Stimulated activated CD4-positive, alpha-beta T cell treated with anti-CD3 and anti-CD28 coated beads, Interleukin-4, amount 100 ng/mL, for 4 hours (primary cell): ENCODE measurements at places on chromosomes 3 and 15.

- no peak for DNase-seq
Measured at GRCh38 chr3:1346386-1346785, 253.6 kb downstream of the CNTN6 start.

GRCh38 chr3:41519746-41520145 is 320.4 kb downstream of the CTNNB1 start:
- no peak for DNase-seq

DNA sequence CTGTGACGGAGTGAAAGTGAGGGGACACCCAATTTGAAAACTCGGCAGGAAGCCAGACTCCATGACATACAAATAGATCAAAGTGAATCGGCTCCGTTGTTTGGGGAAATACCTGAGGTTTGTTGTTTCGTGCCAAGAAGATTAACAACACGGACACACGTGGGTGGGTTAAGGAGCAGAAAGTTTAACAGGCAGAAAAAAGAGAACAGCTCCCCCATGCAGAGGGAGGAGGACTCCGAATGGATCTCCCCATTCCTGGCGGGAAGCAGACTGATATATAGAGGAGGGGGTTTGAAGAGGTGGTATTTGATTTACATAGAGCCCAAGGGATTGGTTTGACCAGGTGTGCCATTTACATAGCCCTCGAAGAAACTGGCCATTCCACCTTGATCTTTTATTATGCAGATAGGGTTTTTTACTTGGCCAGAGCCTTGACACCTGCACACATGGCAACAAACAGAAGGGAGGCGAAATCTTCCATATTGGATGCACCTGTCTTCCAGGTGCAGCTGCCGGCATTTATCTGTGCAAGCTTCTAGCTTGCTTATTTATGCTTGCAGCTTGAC is 4.8 kb upstream of the SACM1L start:
- no peak for DNase-seq

DNA sequence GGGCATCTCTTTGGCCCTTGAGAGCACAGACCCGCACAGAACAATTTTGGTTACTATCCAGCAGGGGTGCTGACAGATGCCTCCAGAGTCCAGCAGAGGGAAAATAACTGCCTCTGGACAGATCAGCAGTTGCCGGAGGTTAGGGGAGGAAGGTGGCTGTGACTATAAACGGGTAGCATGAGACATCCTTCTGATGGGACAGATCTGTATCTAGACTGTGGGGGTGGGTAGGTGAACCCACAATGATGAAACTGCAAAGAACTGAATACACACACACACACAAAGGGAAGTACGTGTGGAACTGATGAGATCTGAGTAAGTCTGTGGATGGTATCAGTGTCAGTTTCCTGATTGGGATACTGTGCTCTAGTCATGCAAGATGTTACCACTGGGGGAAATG is 21.2 kb downstream of the ADAMTS7 start:
- DNase-seq, result no peak

DNA sequence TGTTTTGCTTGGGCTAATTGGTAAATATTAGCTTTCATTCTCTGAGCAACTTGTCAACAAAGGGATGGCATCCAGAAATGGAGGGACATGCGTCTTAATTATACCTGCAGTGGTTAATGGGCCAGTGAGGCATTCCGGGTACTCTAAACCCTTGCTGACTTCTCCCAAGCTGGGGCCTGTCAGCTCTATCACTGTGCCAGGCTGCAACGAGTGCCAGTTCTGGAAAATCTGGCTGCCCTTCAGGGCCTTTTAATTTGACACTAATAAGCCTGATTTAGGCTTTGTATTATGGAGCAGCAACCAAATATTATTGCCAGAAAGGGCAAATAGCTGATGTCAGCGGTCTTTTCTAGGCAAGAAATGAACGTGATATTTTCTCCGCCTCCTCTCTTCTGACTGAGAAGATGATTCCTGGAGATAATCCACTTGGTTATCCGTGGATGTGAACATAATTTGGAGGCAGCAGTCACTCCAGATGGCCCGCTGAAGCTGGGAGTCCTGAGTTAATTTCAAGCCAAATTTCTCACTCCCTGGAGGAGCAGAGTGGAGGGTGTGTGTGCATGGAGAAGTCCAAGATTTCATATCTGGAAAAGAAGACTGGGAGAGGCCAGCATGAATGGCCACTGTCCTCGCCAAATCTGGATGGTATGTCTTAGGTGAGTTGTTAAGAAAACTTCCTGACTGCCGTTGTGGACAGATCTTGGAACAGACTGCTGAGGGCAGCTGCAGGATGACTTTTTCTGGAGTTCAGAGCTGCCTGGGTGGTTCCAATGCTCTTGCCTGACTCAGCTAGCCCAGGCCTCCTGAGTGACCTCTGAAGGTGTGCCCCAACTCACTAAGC is 44.4 kb upstream of the PSMD6 start:
- DNase-seq, result no peak

DNA sequence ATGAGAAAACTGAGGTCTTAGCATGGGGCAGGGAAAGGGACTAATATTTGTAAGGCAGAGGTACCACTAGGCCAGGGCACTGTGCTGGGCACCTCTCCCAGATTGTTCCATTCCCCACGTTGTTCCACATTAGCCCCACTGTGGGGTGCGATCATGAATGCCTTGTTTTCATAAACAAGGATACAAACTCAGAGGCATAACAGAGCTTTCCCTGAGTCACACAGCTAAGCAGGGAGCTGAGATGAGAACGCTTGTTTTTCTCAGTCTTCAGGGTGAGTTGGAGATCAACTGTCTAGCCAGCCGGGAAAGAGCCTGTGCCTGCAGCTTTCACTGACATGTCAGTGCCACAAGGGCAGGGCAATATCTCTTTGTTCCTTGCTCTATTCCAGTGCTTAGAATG is 47.9 kb upstream of the ITGA11 start:
- DNase-seq, result no peak

- DNase-seq, result peak; percentile 17
Measured at GRCh38 chr3:113124256-113124830, 87.0 kb upstream of the BOC start.

- no peak for DNase-seq
Measured at GRCh38 chr3:72383883-72384282, 464.4 kb downstream of the SHQ1 start.

- DNase-seq, result no peak
Measured at GRCh38 chr15:43789409-43789808, 2.7 kb upstream of the SERF2 start.

DNA sequence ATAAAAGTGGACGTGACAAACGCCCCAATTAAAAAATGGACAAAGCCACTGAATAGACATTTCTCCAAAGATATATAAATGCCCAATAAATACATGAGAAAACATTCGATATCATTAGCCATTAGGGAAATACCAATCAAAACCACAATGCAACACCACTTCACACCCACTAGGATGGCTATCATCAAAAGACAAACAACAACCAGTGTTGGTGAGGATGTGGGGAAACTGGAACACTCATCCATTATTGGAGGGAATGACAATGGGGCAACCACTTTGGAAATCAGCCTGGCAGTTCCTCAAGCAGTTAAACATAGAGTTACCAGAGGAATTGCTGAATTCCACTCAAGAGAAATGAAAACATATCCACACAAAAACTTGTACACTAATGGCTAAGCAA is 32.4 kb upstream of the FGD5 start:
- DNase-seq, result no peak

- no peak for DNase-seq
Measured at GRCh38 chr3:45787551-45787950, 8.8 kb downstream of the SLC6A20 start.

DNA sequence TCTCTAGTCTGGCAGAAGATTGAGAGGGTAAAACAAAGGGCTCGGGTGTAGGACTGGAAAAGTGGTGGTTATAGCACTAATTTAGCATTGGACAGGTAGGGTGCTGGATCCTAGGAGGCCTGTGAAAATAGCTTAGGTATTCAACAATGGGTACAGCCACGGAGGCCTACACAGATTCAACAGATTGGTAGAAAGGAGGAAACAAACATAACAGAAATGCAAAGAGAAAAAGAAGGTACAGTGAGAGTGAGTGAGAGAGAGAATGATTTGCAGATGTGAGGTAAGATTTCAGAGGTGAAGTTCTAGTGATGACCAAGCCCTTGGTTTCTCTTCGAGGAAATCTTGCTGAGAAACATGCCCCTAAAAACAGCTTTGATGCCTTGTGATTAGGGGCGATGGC is 37.9 kb downstream of the ADIPOQ start:
- no peak for DNase-seq

DNA sequence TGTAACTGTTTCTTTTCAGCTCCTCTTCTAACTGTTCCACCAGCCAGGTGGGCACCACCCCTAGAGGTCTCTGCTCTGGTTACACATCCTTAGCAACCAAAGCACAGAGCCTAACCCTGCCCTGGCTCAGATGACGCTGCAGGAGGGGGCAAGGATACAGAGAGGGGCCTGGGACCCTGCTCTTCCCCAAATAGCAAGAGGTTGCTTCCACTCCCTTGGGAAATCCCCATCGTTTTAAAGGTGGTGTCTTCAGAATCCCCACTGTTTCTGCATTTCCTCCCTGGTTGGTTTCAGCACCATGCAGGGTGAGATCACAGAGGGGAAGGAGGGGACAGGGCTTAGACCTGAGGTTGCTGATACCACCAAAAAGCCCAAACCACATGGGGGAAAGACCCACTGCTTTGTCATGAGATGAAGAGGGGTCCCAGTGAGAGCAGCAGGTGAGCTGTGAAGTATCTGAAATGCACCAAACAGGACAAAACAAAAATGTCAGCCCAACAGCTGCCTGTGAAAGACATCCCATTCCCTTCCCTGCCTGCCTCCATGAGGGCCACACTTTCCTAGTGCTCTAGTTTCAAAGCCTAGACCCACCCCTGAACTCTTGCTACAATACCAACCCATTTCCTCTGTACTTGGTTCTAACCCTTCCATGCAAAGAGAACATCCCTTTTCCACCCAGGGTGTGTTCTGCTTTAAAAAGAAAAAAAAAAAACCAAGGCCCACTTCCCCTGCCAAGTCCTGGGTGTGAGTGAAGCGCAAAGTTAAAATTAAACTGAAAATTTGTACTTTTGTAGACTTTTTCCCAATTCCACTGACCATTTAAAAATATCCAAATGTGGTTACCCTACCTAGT is 29.0 kb downstream of the ANP32A start:
- peak; percentile 14 for DNase-seq
